Progenitor cell of endocrine pancreas (in vitro differentiated cells): ENCODE measurements at places on chromosomes 12 and 14. TPM values are rescaled to one million over a fixed set of nuclear protein-coding genes. Genes with fewer than 3 reads are reported as not detected.

GRCh38 chr14:49019467-49020115 is 566.6 kb downstream of the RPS29 start:
- no peak for DNase-seq

- no peak for DNase-seq
Observed at GRCh38 chr12:53499266-53500141, at the start of gene MAP3K12. Gene MAP3K12, minus strand, starts transcription at chr12:53499458. Its CDS starts 12,067 bp downstream, at chr12:53487391.

- DNase-seq, result no peak
Observed at GRCh38 chr14:80275208-80275850, 64.0 kb upstream of the DIO2 start.

DNA sequence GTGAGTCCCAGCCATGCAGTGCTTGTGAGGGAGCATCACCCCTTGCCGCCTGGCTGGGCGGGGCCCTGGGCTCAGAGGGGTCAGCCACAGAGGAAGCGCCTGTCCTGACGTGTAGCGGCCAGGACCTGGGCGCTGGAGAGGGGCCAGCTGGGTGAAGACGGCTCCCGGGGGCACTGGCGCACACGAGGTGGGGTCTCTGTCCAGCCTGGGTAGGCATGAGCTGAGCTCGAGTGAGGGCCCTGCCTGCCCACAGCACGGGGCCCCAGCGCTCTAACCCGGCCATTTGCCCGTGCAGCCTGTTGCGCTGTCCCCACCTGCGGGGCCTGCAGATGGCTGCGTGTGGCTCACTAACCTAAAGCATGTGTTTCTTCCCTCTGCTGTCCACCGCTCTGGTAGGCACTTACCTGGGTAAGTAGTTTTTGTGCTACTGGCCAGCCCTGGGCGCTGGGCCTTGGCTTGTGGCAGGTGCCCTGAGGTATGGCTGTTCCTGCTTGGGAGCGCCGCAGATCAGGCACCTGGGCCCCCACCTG is 6.6 kb upstream of the CRIP2 start:
- DNase-seq, result no peak

DNA sequence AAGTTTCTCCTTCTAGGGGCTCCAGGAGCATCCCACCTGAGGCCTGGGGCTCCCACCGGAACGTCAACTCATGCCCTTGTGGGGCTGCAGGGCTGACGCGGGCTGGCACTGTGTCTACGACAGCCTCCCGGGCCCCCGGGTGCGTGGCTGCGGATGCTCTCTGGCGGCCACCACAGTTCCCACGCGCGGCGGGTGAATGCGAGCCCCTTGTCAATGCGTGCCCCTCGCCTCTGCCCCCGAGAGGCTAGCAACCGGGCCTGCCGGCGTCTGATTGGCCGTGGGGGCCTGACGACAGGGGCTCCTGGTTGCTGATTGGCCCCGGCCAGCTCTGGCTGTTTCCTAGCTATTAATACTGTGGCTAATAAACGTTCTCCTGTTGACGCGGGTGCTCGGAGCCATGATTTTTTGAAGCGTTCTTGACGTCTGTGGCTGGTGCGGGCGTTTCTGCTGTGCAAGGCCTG is 1.8 kb upstream of the MEG3 start:
- DNase-seq, result no peak

DNA sequence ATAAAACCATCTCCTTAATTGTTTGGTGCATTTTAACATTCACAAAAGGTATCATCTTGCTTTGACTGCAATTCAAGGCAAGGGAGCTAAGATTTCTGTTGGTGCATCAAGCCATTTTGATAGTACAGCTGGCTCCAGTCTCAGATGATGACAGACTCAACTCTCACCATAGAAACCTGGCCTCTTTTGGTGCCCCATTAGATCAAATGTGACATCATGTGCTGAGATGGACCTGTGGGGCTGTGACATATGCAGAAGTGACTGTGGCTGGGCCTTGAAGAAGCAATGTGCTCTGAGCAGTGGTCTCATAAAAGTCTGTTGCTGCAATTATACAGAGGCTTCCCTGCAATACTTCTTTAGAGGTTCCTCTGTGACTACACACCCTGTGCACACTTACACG is 88.4 kb downstream of the SLC2A13 start:
- no peak for DNase-seq

DNA sequence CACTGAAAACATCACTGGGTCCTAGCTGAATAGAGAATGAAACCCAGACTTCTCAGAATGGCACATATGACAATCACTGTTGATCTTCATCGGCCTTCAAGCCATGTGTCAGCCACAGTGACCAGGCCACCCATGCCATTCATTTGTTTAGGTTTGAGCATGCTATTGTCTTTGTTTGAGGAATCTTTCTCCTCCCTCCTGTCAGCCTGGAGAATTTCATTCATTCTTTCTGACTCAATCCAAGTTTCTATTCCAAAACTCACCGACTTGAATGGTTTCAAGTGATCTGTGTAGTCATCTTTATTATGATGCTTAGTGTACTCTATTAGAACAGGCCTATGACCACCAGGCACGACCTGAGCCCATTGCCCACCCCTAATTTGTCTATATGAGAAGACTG is 106.3 kb downstream of the ETNK1 start:
- no peak for DNase-seq

ANKRD9 gene
- 24.5 and 26.5 TPM in 2 replicates for total RNA-seq

P2RX7 gene
- total RNA-seq, result not detected in 2 replicates

EIF2S3B gene
- total RNA-seq, result 1.8 and 2.4 TPM in 2 replicates

SLCO1B1 gene
- 0.17 and 0.69 TPM in 2 replicates for total RNA-seq

NRL gene
- 2.3 and 2.8 TPM in 2 replicates for total RNA-seq

KLRG1 gene
- total RNA-seq, result 7.4 and 8.0 TPM in 2 replicates

GRCh38 chr12:51620448-51620847 is 29.4 kb downstream of the SCN8A start:
- no peak for DNase-seq

DNA sequence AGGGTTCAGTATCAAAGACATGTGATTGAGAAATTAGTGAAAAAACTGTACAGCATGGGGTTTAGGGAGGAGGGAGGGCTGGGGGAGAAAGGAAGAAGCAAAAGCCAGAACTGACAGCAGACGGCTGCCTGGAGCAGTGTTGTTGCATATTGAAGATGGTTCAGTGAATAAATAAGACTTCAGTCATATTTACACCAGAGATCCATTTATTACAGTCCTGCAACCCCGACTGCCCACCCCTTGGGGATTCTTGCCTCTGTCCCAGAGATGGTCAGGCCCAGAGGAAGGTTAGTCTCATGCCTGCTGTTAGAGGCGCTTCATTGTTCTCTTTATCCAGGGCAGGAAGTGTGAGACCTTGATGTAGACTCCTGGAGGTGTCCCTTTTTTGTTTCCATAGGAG is 3.2 kb downstream of the GZMH start:
- no peak for DNase-seq

DNA sequence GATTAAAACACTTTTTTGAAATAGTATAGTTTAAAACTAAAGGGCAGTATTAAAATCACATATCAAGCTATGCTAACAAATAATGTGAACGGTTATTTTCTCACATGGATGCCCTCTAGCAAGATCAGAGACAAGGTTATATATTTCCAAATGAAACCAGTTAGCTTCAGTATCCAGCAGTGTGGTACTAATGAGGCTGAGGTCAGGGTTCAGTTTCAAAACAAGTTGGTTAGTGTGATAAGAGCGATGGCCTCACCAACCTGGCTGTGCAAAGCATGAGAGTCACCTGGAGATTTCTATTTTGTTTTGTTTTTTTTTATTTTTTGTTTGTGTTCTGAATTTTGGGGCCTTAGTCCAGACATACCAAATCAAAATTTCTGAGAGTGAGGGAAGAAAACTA is 352.2 kb upstream of the KITLG start:
- DNase-seq, result no peak

TRPV4 gene
- 5.2 and 7.3 TPM in 2 replicates for total RNA-seq

TAS2R42 gene
- total RNA-seq, result not detected in 2 replicates

- DNase-seq, result no peak
Observed at GRCh38 chr12:104063712-104064030, 660 bp upstream of the HCFC2 start.

DNA sequence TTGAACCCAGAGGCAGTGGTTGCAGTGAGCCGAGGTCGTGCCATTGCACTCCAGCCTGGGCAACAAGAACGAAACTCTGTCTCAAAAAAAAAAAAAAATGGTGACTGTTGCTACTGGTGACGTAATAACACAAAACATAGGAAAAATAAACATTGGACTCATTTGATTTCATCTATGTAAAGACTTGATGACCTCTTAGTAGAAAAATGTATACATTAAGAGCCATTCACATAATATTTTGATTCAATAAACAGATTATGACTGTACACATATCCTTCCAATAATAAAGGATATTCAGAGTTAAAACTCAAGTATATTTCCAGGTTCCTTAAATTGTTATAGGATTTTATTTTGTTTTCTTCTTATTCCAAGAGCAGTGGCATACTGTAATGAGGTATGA is 65.7 kb upstream of the AEBP2 start:
- DNase-seq, result no peak

- DNase-seq, result no peak
Observed at GRCh38 chr12:108484431-108484830, 30.6 kb upstream of the FICD start.

SERPINA6 gene
- 1.6 and 2.0 TPM in 2 replicates for total RNA-seq

KRT71 gene
- total RNA-seq, result not detected in 2 replicates

PPM1H gene
- 24.9 and 25.4 TPM in 2 replicates for total RNA-seq

RAD51AP1 gene
- total RNA-seq, result 33.4 and 40.1 TPM in 2 replicates

PIWIL1 gene
- not detected in 2 replicates for total RNA-seq

SLC6A12 gene
- total RNA-seq, result 3.1 and 4.7 TPM in 2 replicates

DNA sequence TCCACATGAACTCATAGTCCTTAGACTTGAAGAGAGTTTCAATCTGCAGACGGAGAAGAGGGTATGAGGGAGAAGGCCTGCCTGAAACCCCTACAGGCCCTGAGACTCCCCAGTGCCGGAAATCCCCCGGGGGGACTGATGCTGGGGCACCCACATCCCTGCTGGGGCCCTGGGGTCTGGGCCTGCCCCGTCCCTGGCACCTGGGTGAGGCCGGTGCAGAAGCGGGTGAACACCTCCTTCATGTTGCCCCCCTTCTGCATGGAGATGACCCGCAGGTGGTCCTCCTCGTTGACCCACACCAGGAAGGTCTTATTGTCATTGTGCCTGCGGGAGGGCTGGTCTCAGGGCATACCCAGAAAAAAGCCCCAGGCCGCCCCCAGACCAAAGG is 2.4 kb downstream of the CKB start:
- DNase-seq, result no peak

GRCh38 chr12:82694970-82695369 is 8.3 kb downstream of the TMTC2 start:
- no peak for DNase-seq

- DNase-seq, result no peak
Observed at GRCh38 chr12:19409376-19409775, 29.9 kb upstream of the AEBP2 start.

AMDHD1 gene
- total RNA-seq, result 0.41 and 0.53 TPM in 2 replicates

DNA sequence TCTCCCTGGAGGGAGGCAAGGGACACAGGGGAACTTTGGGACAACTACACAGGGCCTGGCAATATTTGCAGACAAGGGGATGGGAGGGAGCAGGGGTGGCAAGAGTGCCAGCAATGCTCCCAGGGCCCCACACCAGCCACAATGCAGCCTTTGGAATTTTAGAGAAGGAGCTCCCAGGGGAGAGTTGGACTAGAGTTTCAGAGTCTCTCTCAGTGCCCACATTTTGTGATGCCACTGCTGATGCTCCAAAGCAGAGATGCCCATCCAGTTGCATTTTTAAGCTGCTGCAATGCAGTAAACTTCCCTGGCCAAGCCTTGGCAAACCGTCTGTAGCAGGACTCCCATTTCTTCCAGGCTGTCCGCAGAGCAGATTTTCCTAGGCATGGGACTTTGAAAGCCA is 98.9 kb downstream of the ZFP36L1 start:
- DNase-seq, result no peak

OTUB2 gene
- 7.0 and 7.4 TPM in 2 replicates for total RNA-seq

- DNase-seq, result no peak
Observed at GRCh38 chr14:64119500-64119899, 174.7 kb downstream of the ESR2 start.
